Heart right ventricle (tissue), 16 donors: ENCODE measurements at places on chromosomes 13 and 19. TPM values are rescaled to one million over a fixed set of nuclear protein-coding genes. Genes with fewer than 3 reads are reported as not detected.
A peak's percentile ranks its signal among the peaks of the same experiment; 100 is the strongest.

ELAVL3 gene
- polyA plus RNA-seq: 0.10 TPM

PRDX2 gene
- 235 TPM for polyA plus RNA-seq

GRCh38 chr13:98992355-98992754, 14.5 kb upstream of the DOCK9 start:
- H3K27ac ChIP-seq: no peak overlapping the region
- no peaks in the 10 kb centered on the region for H3K36me3 ChIP-seq
- H3K4me3 ChIP-seq: no peak overlapping the region
- DNase-seq: no peak
- H3K4me1 ChIP-seq: peaks cover 3% of the 10 kb centered on the region

CAPN12 gene
- 3.6 TPM for polyA plus RNA-seq

DNA sequence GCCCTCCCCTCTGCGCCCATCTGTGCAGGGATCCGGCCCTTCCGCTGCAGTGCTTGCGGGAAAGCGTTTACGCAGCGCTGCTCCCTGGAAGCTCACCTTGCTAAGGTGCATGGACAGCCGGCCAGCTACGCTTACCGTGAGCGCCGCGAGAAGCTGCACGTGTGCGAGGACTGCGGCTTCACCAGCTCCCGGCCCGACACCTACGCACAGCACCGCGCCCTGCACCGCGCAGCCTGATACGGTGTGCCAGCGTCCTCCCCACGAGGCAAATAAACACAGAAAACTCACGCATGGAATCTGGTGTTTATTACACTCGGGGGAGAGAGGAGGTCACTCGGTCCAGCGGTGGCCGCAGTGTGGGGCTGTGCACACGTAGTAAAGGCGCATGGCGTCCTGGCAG, 1.2 kb downstream of the POLR2I start:
- DNase-seq: no peak
- H3K4me1 ChIP-seq: peaks cover 24% of the 10 kb centered on the region
- H3K36me3 ChIP-seq: no peaks in the 10 kb centered on the region
- H3K4me3 ChIP-seq: peak overlapping the region; percentile 76
- H3K27me3 ChIP-seq: no peaks in the 10 kb centered on the region

DNA sequence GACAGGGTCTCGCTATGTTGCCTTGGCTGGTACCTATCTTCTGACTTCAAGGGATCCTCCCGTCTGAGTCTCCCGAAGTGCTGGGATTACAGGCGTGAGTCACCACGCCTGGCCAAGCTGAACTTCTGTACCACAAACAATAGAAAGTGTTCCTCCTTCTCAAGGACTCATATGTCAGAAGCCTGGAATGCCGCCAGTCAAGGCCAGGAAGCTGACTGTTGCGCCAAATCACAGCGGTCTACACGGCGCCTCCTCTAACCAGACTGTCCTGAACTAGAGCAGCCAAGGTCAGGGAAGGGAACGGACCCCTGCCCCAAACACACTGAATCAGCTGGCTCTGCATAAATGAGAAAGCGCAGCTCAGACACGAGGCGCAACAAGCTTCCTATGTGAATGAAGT, 14.6 kb downstream of the RAB20 start:
- H3K36me3 ChIP-seq: no peaks in the 10 kb centered on the region
- no peaks in the 10 kb centered on the region for H3K27me3 ChIP-seq
- DNase-seq: peak; percentile 78
- no peaks in the 10 kb centered on the region for H3K4me1 ChIP-seq
- no peak overlapping the region for H3K4me3 ChIP-seq
- peak overlapping the region; percentile 73 for H3K27ac ChIP-seq

DNA sequence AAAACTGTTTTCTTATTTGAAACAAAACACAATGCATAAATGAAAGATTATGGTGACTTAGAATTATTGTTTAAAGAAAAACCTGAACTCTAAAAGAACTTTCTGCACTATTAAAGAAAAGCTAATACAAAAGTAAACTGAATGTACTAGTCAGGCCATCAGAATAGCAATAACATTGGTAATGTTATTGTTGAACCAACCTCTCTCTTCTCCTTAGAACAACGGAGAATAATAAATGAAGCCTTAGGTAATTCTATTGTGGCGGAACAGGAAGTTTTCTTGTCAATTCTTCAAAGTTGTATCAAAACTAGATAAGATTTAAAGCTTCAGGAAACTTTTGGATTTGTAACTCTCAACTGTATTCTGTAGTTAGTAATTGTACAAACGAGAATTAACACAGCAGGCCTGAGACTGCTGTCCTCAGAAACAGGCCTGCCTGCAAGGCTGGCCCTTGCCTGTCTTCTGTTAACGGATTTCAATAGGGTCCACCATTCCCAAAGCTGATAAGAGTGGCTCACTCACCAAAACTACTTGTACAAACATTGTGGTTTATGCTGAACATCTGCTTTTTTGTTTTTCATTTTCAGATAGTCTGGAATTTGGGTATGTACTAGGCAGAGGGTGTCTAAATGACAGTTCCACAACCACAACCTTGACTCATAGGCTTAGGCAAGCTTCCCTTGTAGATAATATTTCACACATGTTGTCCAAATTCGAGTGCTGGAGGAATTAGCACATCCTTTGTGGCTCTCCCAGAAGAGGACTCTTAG, 825.8 kb downstream of the GPC5 start:
- H3K4me1 ChIP-seq: no peaks in the 10 kb centered on the region
- H3K27me3 ChIP-seq: no peaks in the 10 kb centered on the region
- no peaks in the 10 kb centered on the region for H3K36me3 ChIP-seq
- no peak overlapping the region for H3K4me3 ChIP-seq
- no peak for DNase-seq
- no peak overlapping the region for H3K27ac ChIP-seq

GRCh38 chr13:97710797-97711196, 242.7 kb upstream of the IPO5 start:
- H3K4me1 ChIP-seq: no peaks in the 10 kb centered on the region
- DNase-seq: no peak
- H3K27me3 ChIP-seq: no peaks in the 10 kb centered on the region
- no peaks in the 10 kb centered on the region for H3K36me3 ChIP-seq
- H3K4me3 ChIP-seq: no peak overlapping the region

DNA sequence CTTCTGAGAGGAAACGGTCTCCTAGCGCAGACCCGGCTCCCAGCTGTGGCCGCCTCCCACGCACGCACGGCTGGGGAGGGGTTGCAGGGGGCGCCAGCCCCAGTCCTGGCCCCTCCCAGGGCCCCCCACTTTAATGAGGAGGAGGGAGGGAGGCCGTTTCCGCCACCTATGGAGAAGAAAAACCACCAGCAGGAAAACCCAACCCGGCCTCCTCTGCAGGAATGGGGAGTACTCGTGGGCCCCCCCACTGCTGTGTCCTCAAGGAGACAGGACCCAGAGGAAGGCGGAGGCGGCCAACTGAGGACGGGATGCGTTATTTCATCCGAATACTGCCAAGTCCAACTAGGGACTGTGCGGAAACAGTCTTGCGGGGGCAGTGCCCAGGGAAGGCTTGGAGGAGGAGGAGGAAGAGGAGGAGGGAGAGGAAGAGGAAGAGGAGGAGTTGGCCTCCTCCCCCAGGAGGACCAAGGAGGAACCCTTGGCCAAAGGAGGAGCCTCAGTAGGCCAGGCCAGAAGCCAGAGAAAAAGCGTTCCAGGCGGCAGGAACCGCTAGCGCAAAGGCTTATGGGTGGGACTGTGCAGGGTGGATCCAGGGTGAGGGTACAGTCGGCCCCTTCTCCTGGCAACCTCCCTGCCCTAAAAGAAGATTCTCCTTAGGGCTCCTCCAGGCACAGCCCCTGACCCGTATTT, 3.9 kb upstream of the SSBP4 start:
- H3K27me3 ChIP-seq: peaks cover 7% of the 10 kb centered on the region
- peak overlapping the region; percentile 22 for H3K4me3 ChIP-seq
- peaks cover 53% of the 10 kb centered on the region for H3K4me1 ChIP-seq
- peak; percentile 77 for DNase-seq
- H3K27ac ChIP-seq: peak overlapping the region; percentile 78

C19orf47 gene
- 347 TPM for polyA plus RNA-seq

GRCh38 chr19:46386996-46387712, 26.2 kb downstream of the CCDC8 start:
- no peak overlapping the region for H3K27ac ChIP-seq
- H3K4me3 ChIP-seq: no peak overlapping the region
- H3K27me3 ChIP-seq: no peaks in the 10 kb centered on the region
- peaks cover 11% of the 10 kb centered on the region for H3K4me1 ChIP-seq

DNA sequence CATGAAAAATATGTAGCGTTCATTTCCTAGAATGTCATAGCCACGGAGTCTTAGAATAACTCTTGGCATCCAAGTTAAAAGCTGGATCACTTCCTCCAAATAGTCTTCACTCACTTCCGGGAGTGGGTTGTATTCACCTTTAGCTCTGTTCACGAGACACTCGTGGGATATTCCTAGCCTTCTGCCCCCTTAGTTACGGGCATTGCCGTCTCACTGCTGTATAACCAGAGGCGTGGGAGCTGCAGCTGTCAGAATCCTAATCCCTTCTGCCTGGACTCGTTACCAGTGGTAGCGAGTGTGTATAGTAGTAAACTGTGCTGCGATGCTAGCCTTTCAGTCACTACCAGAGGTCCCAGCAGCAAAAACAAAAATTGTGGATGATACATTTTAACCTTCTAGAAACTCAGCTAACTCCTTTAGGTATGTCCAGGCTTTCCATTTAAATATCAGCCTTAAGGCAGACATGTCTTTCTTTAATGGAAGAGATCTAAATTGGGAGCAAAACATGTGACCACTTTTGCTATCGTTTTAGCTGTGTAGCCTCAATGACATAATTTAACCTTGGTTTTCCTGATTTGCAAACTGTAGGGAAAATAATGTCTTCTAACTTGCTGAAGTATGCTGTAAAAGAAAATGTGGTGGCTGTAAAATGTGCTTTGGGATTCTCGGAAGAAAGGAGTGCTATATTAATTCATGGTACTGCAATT, 34.1 kb downstream of the ERCC5 start:
- H3K36me3 ChIP-seq: peaks cover 23% of the 10 kb centered on the region
- no peaks in the 10 kb centered on the region for H3K27me3 ChIP-seq
- peak overlapping the region; percentile 63 for H3K27ac ChIP-seq
- peak overlapping the region; percentile 34 for H3K4me3 ChIP-seq

OR4F17 gene
- polyA plus RNA-seq: not detected

TIMM13 gene
- polyA plus RNA-seq: 79.6 TPM

GRCh38 chr13:30862707-30863106, 43.4 kb upstream of the MEDAG start:
- no peaks in the 10 kb centered on the region for H3K27me3 ChIP-seq
- H3K4me1 ChIP-seq: peaks cover 22% of the 10 kb centered on the region
- no peak for DNase-seq
- no peak overlapping the region for H3K4me3 ChIP-seq

ANKRD24 gene
- 0.14 TPM for polyA plus RNA-seq

DNA sequence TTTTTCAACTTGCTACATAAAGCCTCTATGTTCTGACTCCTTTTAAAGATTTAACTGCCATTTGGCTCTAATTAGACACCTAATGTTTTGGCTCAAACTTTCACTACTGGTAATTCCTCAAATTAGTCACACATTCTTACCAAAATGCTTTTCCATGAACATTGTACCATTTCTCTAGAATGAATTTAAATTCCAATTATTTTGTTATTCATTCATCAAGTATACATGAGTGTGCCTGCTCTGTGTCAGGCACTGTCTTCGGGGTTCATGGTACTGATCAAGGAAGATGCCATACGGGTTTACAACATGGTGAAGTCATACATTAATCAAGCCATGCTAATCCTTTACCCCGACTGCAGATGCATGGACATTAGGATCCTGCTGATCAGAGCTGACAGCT, 69.1 kb upstream of the POSTN start:
- no peaks in the 10 kb centered on the region for H3K36me3 ChIP-seq
- H3K4me1 ChIP-seq: no peaks in the 10 kb centered on the region
- DNase-seq: no peak
- no peak overlapping the region for H3K27ac ChIP-seq
- H3K4me3 ChIP-seq: no peak overlapping the region
- no peaks in the 10 kb centered on the region for H3K27me3 ChIP-seq

- no peak overlapping the region for H3K4me3 ChIP-seq
- H3K36me3 ChIP-seq: no peaks in the 10 kb centered on the region
- H3K27me3 ChIP-seq: peaks cover 5% of the 10 kb centered on the region
- no peaks in the 10 kb centered on the region for H3K4me1 ChIP-seq
These were observed 7.4 kb downstream of the SIGLEC8 start for GRCh38 chr19:51450730-51451307.

DNA sequence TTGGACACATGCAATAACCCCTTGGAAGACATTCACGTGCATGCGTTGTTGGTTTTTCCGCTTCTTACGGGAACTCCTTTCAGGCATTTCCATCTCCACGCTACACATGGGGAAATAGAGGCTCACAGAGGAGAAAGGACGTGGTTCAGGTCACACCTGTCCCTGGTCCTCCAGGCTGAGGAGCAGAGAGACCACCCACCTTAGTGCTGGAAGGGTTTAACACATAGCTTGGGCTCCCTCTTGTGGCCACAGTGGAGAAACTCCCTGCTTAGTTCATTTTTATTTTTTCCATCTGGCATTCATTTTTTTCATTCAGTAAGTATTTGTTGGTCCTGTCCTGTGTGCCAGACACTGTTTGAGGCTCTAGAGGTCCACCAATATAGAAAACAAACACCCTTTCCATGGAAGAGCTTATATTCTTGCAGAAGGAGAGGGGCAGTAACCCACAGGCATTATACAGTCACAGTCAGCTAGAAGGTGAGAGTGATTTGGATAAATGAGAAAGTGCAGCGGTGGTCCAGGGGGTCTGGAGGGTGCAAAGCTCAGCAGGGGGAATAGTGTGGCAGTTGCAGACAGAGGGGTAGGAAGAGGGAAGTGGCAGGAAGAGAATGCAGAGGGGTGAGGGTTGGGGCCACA, 24.2 kb upstream of the TTYH1 start:
- no peak overlapping the region for H3K4me3 ChIP-seq
- H3K36me3 ChIP-seq: no peaks in the 10 kb centered on the region
- no peak overlapping the region for H3K27ac ChIP-seq
- peaks cover 8% of the 10 kb centered on the region for H3K4me1 ChIP-seq
- peaks cover 98% of the 10 kb centered on the region for H3K27me3 ChIP-seq

OR7D2 gene
- polyA plus RNA-seq: not detected

DNA sequence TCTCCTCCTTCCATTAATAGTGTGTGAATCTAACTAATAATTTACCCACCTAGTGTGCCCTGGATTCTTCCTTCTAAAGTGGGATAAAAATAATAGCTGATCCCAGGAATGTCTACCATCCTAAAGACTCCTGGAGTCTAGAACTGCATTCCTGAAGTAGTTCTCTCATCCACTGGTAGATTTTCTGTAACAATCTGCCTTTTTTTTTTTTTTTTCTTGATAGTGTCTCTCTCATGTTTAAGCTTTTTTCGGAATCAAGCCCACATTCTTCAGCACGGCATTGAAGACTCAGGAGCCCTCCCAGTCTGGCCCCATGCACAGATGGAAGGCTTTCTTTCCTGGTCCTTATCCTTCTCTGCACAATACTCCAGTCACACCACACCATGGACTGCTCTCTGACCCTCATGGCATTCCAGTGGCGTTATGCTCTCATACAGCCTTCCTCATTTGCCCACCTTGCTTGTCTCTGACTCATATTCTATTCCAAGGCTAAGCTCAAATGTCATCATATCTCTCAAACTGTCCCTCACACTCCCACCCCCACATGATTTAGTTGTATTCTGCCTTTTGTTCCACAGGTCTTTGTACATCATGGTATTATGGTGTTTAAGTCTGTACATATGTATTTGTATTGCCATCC, 68.7 kb upstream of the FRY start:
- no peak overlapping the region for H3K27ac ChIP-seq
- peaks cover 42% of the 10 kb centered on the region for H3K4me1 ChIP-seq
- H3K4me3 ChIP-seq: no peak overlapping the region

GRCh38 chr19:13033819-13034611, 38.7 kb downstream of the NFIX start:
- peaks cover 97% of the 10 kb centered on the region for H3K4me1 ChIP-seq
- no peak overlapping the region for H3K4me3 ChIP-seq
- peak overlapping the region; percentile 79 for H3K27ac ChIP-seq
- DNase-seq: peak; percentile 85
- H3K27me3 ChIP-seq: no peaks in the 10 kb centered on the region
- H3K36me3 ChIP-seq: no peaks in the 10 kb centered on the region

- peaks cover 10% of the 10 kb centered on the region for H3K4me1 ChIP-seq
- H3K36me3 ChIP-seq: no peaks in the 10 kb centered on the region
- DNase-seq: peak; percentile 61
- H3K27me3 ChIP-seq: no peaks in the 10 kb centered on the region
- peak overlapping the region; percentile 80 for H3K27ac ChIP-seq
These were observed 575 bp downstream of the CARM1 start for GRCh38 chr19:10871711-10872545.
